ENCODE measurements at places on chromosomes 2 and 18.

- DNase-seq: no peak
Measured at GRCh38 chr2:26573241-26573925, 67.8 kb downstream of the CIB4 start.

DNA sequence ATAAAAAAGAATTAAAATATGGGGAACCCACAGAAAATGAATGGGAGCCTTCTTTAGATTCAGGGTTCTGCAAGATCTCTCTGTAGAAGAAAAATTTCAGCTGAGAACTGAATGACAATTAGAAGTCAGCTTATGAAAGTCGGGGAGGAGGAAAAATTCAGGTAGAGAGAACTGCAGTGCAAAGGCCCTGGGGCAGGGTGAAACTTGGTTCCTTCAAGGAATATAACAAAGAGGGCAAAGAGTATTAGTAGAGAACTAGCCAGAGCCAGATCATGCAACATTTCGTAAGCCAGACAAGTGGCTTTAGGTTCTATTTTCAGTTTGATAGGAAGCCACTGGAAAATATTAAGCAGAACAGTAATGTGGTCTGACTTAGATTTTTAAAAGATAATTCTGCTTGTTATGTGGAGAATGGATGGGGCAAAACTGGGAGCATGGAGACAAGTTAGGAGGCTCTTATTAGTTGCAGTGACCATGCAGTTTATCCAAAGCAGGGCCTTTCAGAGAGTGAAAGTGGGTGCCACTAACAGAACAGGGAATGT is 27.9 kb downstream of the RAB27B start:
- DNase-seq: no peak

GRCh38 chr2:198490748-198491147 is 686.4 kb downstream of the PLCL1 start:
- DNase-seq: no peak

GRCh38 chr18:68662754-68663153 is 52.2 kb downstream of the TMX3 start:
- no peak for DNase-seq

DNA sequence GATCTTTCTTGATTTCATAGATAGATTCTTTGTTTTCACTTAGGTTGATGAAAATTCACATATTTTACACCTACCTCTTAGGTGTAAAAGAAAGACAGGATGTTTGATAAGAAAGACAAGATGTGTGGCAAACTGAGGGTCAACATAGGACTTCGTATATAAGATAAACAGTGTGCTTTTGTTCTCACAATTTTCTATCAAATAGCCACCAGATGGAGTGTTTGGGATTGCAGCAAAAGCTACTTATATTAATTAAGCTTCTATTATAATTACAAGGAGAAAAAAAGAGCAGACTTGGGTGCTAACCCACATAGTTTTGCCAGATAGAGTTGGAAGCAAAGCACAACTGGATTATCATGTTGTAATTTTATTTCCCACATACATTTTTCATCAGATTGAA is 232.9 kb downstream of the CDH7 start:
- DNase-seq: no peak

GRCh38 chr2:222523783-222524544 is 99.6 kb downstream of the SGPP2 start:
- no peak for DNase-seq

GRCh38 chr2:64404743-64405142 is 49.2 kb upstream of the LGALSL start:
- no peak for DNase-seq

GRCh38 chr18:6248017-6248416 is 166.7 kb downstream of the L3MBTL4 start:
- DNase-seq: no peak

GRCh38 chr2:24920809-24921441 is 888 bp upstream of the ADCY3 start:
- no peak for DNase-seq

GRCh38 chr2:180146114-180146513 is 139.0 kb upstream of the CWC22 start:
- DNase-seq: no peak

GRCh38 chr18:944440-944839 is 39.8 kb downstream of the ADCYAP1 start:
- DNase-seq: no peak

DNA sequence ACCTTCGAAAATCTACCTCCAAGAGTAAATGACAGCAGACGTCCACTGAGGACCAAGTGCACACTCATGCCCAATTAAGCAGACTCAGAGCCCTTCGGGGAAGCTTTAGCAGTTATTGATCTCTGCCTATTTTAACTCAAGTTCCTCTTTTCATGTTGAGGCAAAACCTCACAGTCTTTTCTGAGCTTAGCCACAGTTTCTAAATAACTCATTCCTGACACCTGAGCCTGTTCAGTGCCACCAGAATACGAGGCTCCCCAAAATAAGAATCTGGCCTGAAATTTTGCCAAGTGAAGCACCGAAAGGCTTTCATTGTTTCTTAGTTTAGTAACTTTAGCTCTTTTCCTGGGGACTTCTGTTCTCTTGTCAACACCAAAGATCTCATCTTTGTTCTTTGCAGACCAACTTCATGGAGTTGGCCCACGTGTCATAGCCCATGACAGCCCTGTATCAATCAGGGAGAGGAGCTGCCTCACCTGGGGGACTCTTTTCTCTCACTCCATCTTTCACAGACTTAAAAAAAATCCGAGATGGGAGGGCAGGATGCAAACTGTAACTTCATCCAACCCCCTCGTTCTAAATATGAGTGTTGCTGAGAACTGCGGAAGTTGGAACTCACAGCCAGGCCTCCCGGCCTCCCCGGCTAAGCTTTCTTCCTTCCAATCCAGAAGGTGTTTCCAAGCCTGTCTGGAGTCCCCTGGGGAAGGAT is 22.2 kb downstream of the INPP5D start:
- DNase-seq: no peak

- no peak for DNase-seq
Measured at GRCh38 chr2:226794751-226795171, 4.9 kb downstream of the IRS1 start.

- no peak for DNase-seq
Measured at GRCh38 chr2:48343571-48344440, 186.1 kb upstream of the STON1 start.

DNA sequence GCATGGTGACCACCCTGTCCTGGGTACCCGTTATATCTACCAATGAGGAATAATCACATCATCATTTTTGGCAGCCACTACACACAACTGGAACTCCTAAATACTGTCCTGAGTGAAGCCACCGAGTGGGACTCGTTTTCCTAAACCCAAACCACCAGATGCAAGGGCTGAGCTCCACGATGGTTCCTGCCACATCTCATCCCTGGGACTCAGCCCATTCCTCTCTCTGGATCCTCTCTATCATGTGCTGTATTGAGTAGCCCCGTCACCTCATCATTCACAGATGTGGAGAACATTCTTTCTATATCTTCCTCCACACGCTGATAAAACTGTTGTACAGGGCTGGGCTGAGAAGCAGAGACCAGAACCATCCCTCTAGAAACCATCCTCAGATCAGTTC is 79.4 kb upstream of the SMAD7 start:
- DNase-seq: no peak

- DNase-seq: no peak
Measured at GRCh38 chr18:57141208-57142129, 5.4 kb upstream of the BOD1L2 start.

Data from SK-N-MC (cell line).